Testis (tissue), 5 donors: ENCODE measurements at places on chromosomes 4 and X. TPM values are rescaled to one million over a fixed set of nuclear protein-coding genes. Genes with fewer than 3 reads are reported as not detected.

The EGF gene
- 0.87 TPM for total RNA-seq

The ATP2B3 gene
- 0.16 TPM for total RNA-seq

The LGI2 gene
- total RNA-seq: 0.87 TPM

The KLHL4 gene
- 40.8 TPM for total RNA-seq

The CD38 gene
- total RNA-seq: 1.0 TPM

The TASL gene
- not detected for total RNA-seq

The BEND2 gene
- 20.0 TPM for total RNA-seq
